Endodermal cell (in vitro differentiated cells): ENCODE measurements at places on chromosomes 5 and 9. TPM values are rescaled to one million over a fixed set of nuclear protein-coding genes. Genes with fewer than 3 reads are reported as not detected.

The KCNN2 gene
- total RNA-seq, result 4.7 and 6.2 TPM in 2 replicates

- DNase-seq, result no peak
- H3K27me3 ChIP-seq, result no peaks in the 10 kb centered on the region
- H3K36me3 ChIP-seq, result peaks cover 27% of the 10 kb centered on the region
- H3K27ac ChIP-seq, result no peak overlapping the region
These were observed 78.9 kb downstream of the GOLPH3 start for GRCh38 chr5:32095261-32095671.

The DND1 gene
- total RNA-seq, result 0.28 to 1.1 TPM (median 0.29 TPM) in 3 replicates

DNA sequence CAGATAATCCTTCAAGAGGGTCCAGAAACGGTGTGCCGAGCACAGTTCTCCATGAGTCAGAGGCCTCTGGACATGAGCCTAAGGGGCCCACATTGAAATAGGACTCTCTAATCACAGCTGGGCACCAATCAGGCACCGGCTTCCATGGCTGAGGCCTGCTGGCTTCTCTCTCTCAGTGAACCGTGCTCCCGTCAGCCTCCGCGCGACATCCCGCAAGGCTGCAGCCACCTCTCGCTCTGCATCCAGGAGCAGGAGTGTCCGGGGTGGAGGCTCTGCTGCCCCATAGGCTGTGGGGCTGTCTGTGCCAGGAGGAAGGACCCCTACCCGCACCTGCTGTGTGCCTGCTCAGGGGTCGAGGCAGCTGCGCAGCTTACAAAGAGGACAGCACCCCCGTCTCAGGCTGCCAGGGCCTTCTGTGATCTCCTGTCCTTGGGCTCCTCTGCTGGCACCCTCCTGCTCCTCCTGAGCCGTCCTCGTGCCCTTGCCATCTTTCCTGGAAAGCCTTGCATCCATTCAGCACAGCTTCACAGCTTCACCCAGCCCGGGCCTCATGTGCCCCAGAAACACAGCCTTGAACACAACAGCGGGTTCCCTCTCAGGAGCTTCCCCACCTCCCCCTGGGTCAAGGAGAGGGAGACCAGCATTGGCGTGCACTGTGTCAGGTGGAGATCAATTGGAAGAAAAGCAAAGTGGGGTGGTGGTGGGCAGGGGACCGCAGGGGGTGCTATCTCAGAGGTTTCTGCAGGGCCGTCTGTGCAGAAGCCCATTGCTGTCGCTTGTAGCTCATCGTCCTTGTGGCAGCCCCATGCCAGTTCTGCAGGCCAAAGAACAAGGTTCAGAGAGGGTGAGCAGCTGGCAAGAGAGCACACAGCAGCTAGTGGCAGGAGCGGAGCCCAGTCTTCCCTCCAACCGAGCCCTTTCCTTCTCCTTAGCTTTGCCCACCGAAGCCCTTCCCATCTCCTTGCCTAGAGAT is 22.8 kb upstream of the FCN1 start:
- H3K27me3 ChIP-seq, result no peaks in the 10 kb centered on the region
- H3K4me3 ChIP-seq, result no peak overlapping the region
- no peaks in the 10 kb centered on the region for H3K36me3 ChIP-seq
- DNase-seq, result no peak
- no peak overlapping the region for H3K27ac ChIP-seq

The SCGB3A2 gene
- total RNA-seq, result 18.7 and 28.8 TPM in 2 replicates

The GLE1 gene
- 14.0 to 16.6 TPM (median 15.9 TPM) in 3 replicates for total RNA-seq

The C9orf153 gene
- total RNA-seq, result 0.51 to 0.99 TPM (median 0.53 TPM) in 3 replicates
